RWPE2 (cell line): ENCODE measurements at places on chromosomes 7 and 10.
A peak's percentile ranks its signal among the peaks of the same experiment; 100 is the strongest.

DNA sequence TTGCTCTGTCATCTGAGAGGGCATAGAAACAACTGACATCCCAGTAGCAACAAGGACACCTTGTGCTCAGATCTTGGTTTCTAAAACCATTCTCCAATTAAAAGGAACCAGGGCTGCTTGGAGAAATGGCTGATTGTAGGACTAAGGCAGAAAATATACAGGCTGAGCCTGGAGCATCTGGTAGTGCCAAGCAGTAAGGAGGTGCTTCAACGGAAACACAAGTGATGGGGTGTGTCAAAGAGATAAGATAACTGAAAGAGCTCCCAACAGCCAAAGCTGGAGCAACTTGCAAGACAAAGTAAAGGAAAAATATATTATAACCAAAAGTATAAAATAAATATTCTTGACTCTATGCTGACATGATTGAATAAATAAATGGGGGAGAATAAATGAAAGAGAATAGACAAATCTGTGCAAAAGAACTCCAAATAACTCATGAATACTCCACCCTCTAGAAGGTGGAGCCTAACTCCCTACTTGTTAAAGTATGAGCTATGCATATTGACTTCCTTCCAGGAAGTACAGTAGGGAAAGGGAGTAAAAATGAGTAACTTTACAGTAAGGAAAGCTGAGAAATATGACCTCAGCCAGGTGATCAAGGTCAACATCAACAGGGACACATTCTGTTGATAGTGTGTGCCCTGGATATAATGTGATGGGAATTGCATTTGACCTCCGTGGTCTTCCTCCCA lies 162.4 kb downstream of the NOC3L start:
- no peaks in the 10 kb centered on the region for H3K36me3 ChIP-seq
- no peaks in the 10 kb centered on the region for H3K27me3 ChIP-seq
- no peak overlapping the region for H3K27ac ChIP-seq
- H3K4me1 ChIP-seq = no peaks in the 10 kb centered on the region
- no peak for DNase-seq

DNA sequence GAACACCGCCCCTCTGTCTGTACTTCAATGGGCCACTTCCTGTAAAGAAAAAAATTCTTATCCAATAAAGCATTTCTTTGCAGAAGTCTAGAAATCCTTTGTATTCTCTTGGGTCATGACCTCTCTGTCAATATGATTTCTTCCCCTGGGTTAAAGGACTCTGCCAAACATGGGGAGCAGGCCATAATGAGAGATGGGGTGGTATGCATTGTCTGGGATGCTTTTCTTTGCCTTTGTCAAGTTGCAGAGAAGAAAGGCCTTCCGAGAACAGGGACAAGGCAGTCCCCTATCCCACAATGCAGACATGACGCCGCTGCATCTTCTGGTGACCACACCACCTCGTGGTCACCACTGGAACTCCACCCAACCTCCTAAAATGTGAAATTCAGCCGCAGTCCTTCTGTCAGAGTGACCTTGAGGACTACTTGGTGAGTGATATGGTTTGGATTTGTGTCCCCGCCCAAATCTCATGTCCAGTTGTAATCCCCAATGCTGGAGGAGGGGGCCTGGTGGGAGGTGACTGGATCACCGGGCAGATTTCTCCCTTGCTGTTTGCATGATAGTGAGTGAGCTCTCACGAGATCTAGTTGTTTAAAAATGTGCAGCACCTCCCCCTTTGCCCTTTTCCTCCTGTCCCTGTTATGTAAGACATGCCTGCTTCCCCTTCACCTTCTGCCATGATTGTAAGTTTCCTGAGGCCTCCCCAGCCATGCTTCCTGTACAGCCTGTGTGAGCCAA lies 15.2 kb upstream of the FRMPD2 start:
- H3K4me3 ChIP-seq = no peak overlapping the region
- DNase-seq = no peak
- H3K36me3 ChIP-seq = no peaks in the 10 kb centered on the region
- H3K4me1 ChIP-seq = no peaks in the 10 kb centered on the region

DNA sequence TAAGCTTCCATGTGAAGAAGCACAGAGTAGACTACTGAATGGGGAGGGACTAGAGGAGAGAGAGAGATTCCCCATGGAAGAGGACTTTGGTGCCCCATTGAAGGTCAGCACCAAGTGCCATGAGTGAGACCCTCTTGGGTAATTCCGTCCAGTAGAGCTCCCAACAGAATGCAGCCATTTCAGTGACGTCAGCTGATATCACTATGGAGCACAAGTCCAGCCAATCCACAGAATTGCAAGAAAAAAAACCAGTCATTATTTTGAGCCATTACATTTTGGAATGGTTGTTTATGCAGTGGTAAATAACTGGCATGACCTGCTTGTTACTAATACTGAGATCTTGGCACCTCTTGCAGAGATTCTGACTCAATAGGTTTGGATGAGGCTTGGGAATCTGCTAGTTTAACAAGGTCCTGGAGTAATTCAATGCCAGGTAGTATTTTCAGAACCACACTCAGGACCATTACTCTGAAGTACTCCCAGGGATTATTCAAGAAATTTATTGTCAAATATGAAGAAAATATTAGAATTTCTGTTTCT lies 52.6 kb upstream of the SP8 start:
- no peak overlapping the region for H3K4me3 ChIP-seq
- no peak overlapping the region for H3K27ac ChIP-seq
- DNase-seq = no peak
- no peaks in the 10 kb centered on the region for H3K36me3 ChIP-seq
- no peaks in the 10 kb centered on the region for H3K27me3 ChIP-seq

GRCh38 chr10:117996709-117997108 lies 50.0 kb downstream of the RAB11FIP2 start:
- no peak for DNase-seq
- no peak overlapping the region for H3K4me3 ChIP-seq
- no peaks in the 10 kb centered on the region for H3K36me3 ChIP-seq

- no peak overlapping the region for H3K4me3 ChIP-seq
- H3K36me3 ChIP-seq = no peaks in the 10 kb centered on the region
- no peak overlapping the region for H3K27ac ChIP-seq
- H3K27me3 ChIP-seq = no peaks in the 10 kb centered on the region
- H3K4me1 ChIP-seq = no peaks in the 10 kb centered on the region
Measured at GRCh38 chr10:43943818-43944360, 295.2 kb upstream of the ZNF32 start.

GRCh38 chr10:121734589-121735045 lies 136.4 kb upstream of the FGFR2 start:
- no peaks in the 10 kb centered on the region for H3K4me1 ChIP-seq
- no peaks in the 10 kb centered on the region for H3K36me3 ChIP-seq
- no peak for DNase-seq
- H3K4me3 ChIP-seq = no peak overlapping the region
- no peak overlapping the region for H3K27ac ChIP-seq
- no peaks in the 10 kb centered on the region for H3K27me3 ChIP-seq

- H3K27me3 ChIP-seq = no peaks in the 10 kb centered on the region
- no peak overlapping the region for H3K27ac ChIP-seq
- no peak for DNase-seq
Measured at GRCh38 chr10:104021246-104021645, 54.3 kb downstream of the SLK start.

GRCh38 chr10:104337521-104337984 lies 712 bp downstream of the ITPRIP start:
- DNase-seq = no peak
- no peaks in the 10 kb centered on the region for H3K27me3 ChIP-seq
- peak overlapping the region; percentile 99 for H3K27ac ChIP-seq
- H3K36me3 ChIP-seq = peaks cover 7% of the 10 kb centered on the region
- peaks cover 23% of the 10 kb centered on the region for H3K4me1 ChIP-seq

GRCh38 chr7:78427209-78427608 lies 628.6 kb downstream of the PHTF2 start:
- no peaks in the 10 kb centered on the region for H3K36me3 ChIP-seq
- no peak for DNase-seq
- no peaks in the 10 kb centered on the region for H3K27me3 ChIP-seq

DNA sequence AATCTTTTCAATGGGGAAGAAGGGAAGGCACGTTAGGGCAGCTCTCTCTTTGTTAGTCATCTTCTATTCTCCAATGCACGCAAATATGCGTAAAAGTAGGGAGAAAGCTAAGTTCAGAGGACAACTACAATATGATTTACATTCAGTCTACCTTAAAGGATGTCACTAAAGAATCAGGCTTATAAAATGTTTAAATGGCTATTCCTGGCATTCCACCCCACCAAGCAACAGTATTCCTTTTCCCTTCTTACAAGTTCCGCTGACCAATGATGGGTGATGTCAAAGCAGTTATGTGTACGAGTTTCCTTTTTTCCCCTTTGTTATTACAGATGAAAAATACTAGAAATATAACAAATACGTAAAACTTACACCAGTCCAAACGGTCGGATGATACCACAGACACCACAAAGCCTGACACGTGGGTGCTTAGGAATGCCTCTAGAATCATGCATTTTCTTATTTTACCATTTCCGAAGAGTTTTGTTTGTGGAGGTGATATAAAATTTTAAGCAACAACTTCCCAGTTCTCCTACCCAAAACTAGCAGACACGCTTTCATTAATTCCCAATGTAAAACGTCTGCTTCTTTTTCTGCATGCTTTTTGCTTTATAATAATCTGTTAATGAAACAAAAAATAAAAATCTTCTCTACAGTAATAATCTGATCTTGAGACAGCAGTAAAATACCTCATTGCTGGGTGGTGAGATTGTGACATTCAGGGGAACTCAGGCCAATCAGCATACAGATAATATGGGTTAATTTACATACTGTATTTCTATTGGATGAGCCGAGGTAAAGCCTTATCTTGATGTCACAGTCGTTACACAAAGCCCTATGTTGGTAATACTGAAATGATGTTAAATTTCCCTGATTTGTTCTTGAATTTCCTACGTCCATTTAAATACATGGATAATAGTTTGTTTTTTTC lies 708 bp upstream of the GPR85 start:
- peak overlapping the region; percentile 59 for H3K27ac ChIP-seq
- no peak for DNase-seq
- peak overlapping the region; percentile 46 for H3K4me3 ChIP-seq
- H3K4me1 ChIP-seq = peaks cover 7% of the 10 kb centered on the region
- H3K27me3 ChIP-seq = peaks cover 7% of the 10 kb centered on the region
- no peaks in the 10 kb centered on the region for H3K36me3 ChIP-seq

GRCh38 chr7:131781-132482 lies 60.4 kb upstream of the FAM20C start:
- no peaks in the 10 kb centered on the region for H3K4me1 ChIP-seq
- H3K27me3 ChIP-seq = no peaks in the 10 kb centered on the region
- no peak overlapping the region for H3K27ac ChIP-seq
- DNase-seq = no peak
- no peaks in the 10 kb centered on the region for H3K36me3 ChIP-seq
- no peak overlapping the region for H3K4me3 ChIP-seq

DNA sequence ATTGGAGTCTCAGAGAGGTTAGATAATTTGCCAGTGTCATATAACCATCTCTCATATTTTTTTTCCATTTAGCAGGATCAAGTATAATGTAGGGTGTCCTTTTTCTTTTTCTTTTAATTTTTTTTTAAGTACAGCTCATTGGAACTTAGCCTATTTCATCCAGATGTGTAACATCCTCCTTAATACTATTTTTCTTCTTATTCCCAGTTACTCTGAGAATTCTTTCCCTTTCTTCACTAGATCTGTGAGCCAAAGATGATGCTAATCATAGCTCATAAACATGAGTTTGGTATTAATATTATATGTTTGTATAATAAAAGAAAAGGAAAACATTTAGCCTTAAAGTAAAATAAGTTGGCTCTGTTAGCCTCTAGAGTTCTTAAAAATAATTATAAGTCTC lies 32.8 kb downstream of the PPP1R9A start:
- DNase-seq = no peak
- no peaks in the 10 kb centered on the region for H3K4me1 ChIP-seq

DNA sequence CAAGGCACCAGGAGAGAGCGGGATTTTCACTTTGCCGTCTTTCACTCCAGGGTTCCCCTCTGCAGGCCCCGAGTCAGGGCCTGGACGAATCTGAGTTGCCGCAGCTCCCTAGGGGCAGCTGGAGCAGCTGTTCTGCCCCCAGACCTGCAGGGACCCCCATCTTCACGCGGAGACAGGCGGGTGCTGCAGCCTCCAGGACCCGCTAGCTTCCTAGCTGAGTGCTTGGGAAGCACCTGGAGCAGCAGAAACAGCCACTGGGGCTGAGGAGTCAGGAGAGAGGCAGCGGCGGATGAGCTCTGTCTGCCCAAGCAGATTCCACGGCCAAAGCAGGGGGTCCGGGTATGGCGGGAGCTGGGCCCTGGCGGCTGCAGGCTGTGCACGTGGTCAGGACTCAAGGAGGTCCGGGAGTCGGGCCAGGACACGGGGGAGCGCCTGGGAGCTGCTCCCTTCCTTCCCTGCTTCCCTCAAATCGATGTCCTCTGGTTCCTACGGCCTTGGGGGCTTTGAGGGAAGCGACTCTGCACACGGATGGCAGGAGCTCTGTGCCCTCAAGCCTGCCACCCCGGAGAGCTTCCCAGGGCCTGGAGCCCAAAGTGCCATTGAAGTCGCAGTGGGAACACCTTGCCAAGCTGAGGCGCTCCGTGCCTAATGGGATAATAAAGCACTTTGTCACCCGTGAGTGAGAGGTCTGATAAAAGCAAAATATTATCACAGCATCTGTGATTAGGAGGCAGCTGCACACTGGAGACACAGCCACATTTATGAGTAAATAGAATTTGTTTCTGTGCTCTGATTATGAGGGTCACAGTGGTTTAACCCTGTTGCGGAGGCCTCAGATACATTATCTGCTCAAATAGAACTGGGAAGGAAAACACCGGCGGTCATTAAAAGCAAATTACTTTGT lies 17.2 kb downstream of the MNX1 start:
- no peaks in the 10 kb centered on the region for H3K4me1 ChIP-seq
- H3K27ac ChIP-seq = no peak overlapping the region
- H3K27me3 ChIP-seq = no peaks in the 10 kb centered on the region

GRCh38 chr7:105015390-105015965 lies 1.5 kb downstream of the KMT2E start:
- no peak for DNase-seq
- H3K27ac ChIP-seq = peak overlapping the region; percentile 94
- no peaks in the 10 kb centered on the region for H3K27me3 ChIP-seq
- peak overlapping the region; percentile 59 for H3K4me3 ChIP-seq

- no peaks in the 10 kb centered on the region for H3K36me3 ChIP-seq
- H3K27ac ChIP-seq = no peak overlapping the region
- no peaks in the 10 kb centered on the region for H3K4me1 ChIP-seq
- no peaks in the 10 kb centered on the region for H3K27me3 ChIP-seq
Measured at GRCh38 chr7:157622000-157622399, 285.2 kb downstream of the DNAJB6 start.

DNA sequence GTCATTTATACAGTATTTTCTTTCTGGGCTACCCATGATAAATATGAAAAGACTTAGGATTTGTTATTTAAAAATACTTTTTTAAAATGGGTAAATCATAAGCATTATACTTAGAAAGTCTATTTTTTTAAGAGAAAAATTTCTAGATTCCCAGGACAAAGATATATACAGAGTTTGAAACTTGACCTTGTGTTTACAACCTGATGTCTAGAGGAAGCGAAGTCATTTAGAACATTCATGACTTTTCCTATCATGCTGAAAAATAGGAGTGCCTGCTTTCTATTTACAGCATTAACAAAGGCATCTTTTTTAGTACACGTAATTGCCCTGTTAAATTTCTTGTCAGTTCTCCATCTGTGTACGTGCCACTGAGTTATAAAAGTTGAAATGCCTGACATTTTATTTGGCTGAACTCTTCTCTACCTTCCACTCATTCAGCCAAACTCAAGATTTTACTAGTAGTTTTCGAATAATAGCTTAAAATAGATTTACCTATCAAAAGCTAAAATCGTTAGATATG lies 23.0 kb downstream of the GNAT3 start:
- no peak overlapping the region for H3K4me3 ChIP-seq
- DNase-seq = no peak
- H3K27me3 ChIP-seq = no peaks in the 10 kb centered on the region
- H3K36me3 ChIP-seq = no peaks in the 10 kb centered on the region
- peaks cover 26% of the 10 kb centered on the region for H3K4me1 ChIP-seq
